ENCODE measurements at places on chromosomes 13 and 19.
A peak's percentile ranks its signal among the peaks of the same experiment; 100 is the strongest.

DNA sequence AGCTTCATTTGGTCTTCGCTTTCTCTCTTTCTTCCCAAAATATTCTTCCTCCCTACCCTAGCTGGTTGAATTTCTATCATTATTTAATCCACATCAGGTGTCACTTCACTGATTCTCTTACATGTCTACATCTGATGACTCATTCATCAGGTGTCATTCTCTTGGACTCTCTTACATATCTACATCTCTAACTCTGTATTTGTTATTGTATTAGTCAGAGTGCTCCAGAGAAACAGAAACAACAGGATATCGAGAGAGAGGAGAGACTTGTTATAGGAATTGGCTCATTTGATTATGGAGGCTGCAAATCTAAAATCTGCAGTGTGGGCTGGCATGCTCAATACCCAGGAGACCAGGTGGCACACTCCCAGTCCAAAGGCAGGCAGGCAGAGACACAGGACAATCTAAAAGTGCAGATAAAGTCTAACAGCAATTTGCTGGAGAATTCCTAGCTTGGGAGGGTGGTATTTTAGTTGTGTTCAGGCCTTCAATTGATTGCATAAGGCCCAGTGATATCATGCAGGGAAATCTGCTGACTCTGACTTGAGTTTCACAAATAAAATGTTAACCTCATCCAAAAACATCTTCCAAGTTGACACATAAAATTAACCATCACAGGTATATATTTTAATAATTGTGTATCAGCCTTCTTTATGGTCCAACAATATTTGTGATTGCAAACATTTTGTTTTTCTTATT lies 541.4 kb upstream of the SLITRK5 start:
- DNase-seq, result no peak

GRCh38 chr13:55000844-55001243 lies 1972.2 kb downstream of the OLFM4 start:
- DNase-seq, result no peak

GRCh38 chr13:32039056-32039455 lies 7.5 kb downstream of the FRY start:
- DNase-seq, result no peak

DNA sequence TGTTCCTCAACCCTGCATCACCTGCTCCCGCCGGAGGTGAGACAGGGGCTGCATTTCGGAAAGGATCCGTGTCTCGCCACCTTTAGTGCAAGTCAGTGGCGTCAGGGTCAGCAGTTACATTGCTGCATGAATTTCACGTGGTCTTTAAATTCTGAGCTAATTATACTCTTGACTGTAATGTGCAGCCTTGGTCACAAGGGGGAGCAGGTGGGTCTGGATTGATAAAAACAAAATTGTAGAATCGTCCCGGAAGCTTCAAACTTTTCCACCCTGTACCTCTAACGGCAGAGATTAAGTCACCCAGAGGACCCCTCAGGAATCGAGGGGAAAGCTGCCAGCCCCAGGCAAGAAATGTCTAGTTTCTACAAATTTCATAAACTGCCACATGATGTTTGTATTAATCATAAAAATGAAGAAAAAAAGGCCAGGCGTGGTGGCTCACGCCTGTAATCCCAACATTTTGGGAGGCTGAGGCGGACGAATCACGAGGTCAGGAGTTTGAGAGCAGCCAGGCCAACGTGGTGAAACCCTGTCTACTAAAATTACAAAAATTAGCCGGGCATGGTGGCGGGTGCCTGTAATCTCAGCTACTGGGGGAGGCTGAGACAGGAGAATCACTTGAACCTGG lies 20.2 kb downstream of the BBC3 start:
- DNase-seq, result peak; percentile 74

DNA sequence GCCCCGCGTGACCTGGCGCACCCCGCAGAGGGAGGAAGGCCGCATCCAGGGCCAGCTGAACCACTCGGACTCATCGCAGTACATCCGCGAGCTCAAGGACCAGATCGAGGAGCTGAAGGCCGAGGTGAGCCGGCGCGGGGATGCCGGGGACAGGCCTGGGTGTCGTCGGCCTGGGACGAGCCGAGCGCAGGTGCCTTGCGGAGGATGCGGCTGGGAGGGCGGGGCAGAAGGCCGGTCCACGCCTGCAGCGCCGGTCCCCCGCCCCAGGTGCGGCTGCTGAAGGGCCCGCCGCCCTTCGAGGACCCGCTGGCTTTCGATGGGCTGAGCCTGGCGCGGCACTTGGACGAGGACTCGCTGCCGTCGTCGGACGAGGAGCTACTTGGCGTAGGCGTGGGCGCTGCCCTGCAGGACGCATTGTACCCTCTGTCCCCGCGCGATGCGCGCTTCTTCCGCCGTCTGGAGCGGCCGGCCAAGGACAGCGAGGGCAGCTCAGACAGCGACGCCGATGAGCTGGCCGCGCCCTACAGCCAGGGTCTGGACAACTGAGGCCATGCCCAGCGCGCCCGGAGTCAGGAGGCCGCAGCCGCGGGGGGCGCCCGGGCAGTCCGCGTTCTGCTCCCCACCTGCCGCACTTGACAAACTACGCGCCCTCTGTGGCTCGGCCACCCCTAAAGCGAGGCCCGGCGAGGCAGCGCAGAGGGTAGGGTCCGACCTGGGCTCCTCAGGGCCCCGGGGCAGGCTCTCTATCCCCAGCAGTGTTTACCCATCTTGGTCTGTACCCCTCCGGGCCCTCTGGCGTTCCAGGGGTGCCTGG lies 10.8 kb downstream of the PRR36 start:
- no peak for DNase-seq

GRCh38 chr13:25946321-25946720 lies 105.5 kb downstream of the SHISA2 start:
- DNase-seq, result no peak

DNA sequence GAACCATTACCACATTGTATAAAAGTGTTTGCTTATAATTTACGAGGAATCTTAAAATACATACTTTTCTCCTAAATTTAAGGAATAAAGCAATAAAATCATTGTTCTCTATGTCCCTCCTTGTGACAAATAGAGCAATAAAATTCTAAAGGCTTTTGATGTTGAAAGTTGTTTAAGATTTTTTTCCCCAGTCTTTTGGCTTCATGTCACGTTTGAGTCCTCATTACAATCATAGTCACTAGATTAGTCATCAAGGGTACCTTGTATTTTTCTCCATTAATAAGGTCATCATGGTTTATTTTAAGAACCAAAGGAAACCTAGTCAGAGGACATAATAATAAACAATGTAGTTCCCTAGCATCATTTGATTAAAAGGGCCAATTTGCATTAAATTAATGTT lies 3.2 kb downstream of the WBP4 start:
- DNase-seq, result no peak

- DNase-seq, result no peak
Measured at GRCh38 chr13:33318037-33318436, 32.5 kb upstream of the STARD13 start.

DNA sequence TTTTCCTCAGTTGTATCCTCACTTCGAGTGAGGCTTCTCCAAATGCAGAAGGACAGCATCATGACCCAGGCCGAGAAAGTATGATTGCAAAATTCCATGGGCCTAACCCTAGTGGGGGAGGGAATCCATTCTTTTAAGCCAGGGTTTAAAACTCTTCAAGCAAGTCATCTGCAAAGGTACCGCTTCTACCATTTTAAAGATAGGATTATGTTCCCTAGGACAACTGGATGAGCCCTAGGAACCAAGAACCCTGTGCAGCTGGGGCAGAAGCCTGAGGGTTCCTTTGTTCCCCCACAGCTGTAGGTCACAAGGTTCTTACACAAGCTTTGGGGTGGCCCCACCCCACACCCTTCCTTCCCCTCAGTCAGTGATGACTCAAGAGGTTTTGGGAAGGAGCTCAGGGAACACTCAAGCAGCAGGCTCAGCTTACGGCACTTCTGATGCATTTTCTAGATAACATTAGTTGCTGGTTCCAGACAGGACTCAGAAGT lies 13.5 kb downstream of the ARL11 start:
- DNase-seq, result no peak

DNA sequence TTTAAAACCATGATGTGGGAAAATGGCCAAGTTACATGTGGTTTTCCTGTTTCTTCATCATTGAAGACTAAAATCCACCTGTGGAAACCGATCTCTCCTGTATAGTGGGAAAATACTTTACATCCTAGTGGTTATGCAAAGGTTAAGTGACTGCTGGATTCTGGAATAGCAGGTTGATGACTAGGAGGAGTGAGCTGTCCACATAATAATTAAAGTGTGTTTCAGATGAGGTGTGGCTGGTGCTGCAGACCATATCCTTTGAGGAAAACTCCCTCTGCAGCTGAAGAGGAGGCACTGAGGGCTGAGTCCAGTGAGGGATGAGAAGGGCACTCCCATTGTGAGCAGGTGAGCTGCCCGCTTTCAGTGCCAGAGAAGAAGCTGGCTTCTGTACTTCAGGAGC lies 43.2 kb downstream of the DCLK1 start:
- DNase-seq, result no peak

GRCh38 chr13:98273067-98273823 lies 96.2 kb upstream of the RNF113B start:
- no peak for DNase-seq
